ENCODE measurements at places on chromosomes 7 and 10.

DNA sequence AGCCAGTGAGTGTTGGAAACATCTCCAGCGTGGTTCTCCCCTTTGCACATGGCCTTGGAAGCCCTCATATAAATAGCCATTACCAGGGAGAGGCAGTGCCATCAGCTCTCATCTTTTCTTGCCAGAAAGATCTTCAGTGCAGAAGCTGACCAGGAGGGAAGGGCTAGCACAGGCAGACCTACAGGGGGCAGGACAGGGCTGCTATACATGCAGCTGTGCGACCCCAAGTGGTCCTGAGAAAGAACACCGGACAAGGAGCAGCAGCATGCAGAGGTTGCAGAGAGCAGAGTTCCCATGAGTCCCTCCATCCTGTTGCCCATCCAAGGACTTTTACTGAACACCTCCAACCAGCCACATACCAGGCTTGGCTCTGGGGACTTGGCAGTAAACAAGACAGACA, 17.1 kb downstream of the GRID1 start:
- DNase-seq: no peak

DNA sequence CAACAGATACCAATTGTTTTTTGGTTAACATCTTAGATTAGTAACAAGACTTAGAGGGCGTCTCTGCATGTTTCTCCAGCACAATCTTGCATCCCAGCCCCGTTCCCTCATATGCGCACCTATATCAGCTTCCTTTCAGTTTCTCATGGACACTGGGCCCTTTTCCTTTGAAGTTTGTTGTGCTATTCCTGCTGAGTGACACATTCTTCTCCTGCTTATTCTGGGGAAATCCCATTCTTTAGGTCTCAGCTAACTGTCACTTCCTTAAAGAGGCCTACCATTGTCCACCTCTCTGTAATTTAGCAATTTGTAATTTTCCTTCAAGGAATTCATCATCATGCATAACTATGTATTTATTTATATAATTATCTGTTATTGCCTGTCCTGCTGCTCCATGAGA, 110.3 kb upstream of the STEAP1B start:
- no peak for DNase-seq

DNA sequence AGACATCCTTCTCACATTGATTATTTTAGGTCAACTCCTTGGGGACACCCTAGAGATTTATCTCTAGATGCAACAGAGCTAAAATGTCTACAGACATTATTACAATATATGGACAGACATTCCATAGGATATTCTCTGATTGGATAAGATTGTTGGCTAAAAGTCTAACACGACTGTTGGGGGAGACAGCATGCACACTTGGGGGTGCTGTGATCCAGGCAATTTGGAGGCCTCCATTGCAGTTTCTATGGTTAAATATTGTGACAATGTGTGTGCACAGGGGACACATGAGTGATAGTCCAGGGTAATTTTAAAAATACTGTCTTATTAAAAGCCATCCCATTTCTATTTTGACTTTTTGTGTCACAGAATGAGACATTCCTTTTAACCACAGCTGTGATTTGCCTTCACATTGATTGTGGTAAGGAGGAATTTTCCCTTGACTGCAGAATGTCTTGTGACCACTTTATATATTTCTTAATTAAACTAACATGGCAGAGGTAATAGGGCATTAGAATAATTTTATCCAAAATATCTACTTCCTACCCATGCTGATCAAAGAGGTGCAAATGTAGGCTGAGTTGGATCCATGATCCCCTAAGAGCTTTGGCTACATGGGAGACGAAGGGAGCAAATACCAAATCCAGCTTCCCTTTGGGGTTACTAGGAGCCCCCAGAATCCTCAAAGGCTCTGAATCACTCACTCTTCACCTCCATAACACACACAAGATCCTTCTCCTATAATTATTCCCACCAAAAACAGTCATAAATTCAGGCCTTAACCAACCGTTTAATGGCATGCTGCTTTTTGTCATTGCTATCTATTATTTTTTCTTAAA, 7.3 kb downstream of the TFPI2 start:
- no peak for DNase-seq

- no peak for DNase-seq
Measured at GRCh38 chr10:51397695-51398094, 301.7 kb downstream of the CSTF2T start.

- no peak for DNase-seq
Measured at GRCh38 chr7:93036149-93036640, 81.6 kb downstream of the SAMD9 start.

GRCh38 chr10:52143338-52143737, 170.7 kb upstream of the DKK1 start:
- no peak for DNase-seq

DNA sequence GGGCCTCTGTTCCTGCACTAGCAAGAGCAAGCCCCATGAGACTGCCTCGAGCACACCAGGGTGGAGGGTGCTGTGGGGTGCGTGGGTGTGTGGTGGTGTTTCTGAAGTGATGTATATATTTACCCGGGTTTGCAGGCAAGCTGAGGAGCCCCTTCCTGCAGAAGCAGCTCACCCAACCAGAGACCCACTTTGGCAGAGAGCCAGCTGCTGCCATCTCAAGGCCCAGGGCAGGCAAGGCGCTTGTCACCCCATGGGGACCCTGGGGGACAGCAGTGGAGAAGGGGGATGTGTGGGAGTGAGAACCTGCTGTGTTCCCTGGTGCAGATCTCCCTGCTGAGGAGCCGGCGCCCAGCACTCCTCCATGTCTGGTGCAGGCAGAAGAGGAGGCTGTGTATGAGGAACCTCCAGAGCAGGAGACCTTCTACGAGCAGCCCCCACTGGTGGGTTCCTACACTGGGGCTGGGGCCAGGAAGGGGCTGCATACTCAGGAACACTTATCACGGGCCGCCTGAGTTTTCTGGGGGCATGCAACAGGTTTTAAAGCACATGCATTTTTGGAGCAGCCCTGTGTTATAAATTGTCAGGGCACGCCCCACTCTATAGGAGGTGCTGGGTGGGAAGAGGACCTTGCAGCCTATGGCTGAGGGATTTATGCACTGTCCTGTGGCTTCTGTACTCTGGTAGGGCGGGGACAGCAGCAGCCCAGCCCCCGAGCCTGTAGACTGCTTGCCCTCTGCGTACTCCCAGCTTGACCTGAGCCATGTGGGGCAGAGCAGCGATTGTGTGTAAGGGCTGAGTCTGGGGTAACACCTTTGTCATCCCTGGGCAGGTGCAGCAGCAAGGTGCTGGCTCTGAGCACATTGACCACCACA, 5.9 kb downstream of the PGAM2 start:
- peak; percentile 88 for DNase-seq

- peak; percentile 47 for DNase-seq
Measured at GRCh38 chr10:5566614-5567013, 41.9 kb downstream of the CALML3 start.

DNA sequence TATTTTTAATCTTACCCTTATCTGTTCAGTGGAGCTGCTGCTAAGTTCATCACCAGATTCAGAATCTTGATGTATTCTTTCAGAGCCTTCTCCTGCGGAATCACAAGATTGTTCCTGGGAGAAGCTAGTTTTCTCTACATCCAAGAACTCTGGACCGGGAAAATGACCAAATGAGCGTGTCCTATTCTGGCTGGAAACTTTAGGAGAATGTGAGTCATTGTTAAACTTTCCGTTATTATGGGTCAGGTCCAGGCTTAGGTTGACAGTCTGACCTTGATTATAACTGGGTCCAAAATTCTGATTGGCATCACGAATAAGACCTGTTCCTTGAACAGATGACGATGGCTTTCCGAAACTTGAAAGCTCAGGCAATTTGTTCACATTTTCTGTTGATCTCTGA, 20.5 kb downstream of the ARHGAP12 start:
- no peak for DNase-seq

DNA sequence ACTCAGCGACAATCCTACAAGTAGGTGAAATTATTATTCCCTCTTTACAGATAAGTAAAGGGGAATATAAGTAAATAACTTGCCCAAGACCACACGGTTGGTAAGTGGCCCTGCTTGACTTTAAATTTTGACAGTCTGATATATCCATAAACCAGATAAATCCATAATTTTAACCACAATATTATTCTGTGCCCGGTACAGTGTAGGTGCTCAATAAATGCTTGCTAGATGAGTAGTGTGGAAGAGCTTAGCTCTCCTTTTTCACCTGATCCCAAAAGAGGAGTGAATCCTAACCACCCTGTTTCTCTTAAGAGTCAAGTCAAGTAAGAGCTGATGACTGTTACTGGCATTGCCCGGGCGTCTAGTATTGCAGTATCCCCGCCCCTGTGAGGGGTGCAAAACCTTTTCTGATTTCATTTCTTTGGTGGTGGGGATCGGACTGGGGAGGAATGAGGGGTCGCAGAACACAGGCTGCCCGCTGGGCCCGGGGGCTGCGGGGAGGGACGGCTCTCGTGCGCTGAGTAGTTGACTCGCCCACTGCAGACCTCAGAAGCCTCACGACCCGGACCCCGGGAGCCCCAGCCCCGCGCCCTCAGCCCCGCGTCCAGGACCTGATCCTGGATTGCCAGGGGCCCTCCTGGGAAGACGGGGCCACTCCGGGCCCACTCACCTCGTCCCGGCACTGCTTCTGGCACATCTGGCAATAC, 490 bp downstream of the KIN start:
- no peak for DNase-seq

DNA sequence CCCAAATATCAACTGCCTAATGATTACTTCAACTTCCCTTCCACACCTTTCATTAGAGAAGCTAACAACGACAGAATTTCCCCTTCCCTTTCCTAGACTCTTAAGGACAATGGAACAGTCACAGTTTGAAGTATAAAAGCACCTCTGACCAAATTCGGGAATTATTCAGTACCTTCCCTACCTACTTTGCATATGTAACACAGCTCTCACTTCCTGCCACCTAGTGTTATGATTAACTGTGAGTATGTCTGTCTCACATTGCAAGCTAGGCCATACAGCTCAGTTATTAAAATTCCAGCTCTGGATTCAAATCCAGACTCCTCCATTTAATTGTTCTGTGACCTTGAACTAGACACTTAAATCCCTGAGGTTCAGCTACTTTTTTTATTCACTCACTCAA, 44.8 kb upstream of the HPSE2 start:
- DNase-seq: no peak

GRCh38 chr7:98745722-98746318, 124.0 kb downstream of the TMEM130 start:
- DNase-seq: no peak

DNA sequence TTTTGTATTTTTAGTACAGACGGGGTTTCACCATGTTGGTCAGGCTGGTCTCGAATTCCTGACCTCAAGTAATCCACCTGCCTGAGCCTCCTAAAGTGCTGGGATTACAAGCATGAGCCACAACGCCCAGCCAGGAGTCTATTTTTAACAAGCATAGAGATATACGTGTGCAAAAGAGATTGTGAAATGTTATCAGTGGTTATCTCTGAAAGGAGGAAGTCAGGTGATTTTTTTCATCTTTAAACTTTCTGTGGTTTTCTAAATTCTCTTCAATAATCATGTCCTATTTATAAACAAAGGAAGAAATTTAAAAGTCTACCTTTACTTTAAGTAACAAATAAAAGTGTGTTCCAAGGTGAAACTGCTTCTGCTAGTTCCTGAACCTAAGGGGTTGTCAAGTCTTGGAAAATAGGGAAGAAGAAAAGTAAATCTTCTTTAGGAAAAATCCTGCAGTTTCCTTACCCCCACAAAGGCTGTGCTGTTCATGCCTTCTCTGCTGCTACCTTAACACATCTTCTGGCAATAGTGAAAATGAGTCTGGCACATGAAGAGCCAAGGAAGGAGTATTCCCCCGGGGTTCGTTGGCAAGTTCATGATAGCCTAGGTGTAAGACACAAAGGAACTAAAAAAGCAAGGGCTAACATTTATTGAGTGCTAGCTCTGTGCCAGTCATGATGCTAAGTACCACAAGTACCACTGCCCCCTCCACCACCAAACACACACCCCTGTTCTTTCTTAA, 51.1 kb downstream of the CYP26A1 start:
- no peak for DNase-seq

GRCh38 chr10:49090696-49091380, 24.5 kb downstream of the VSTM4 start:
- peak; percentile 65 for DNase-seq

DNA sequence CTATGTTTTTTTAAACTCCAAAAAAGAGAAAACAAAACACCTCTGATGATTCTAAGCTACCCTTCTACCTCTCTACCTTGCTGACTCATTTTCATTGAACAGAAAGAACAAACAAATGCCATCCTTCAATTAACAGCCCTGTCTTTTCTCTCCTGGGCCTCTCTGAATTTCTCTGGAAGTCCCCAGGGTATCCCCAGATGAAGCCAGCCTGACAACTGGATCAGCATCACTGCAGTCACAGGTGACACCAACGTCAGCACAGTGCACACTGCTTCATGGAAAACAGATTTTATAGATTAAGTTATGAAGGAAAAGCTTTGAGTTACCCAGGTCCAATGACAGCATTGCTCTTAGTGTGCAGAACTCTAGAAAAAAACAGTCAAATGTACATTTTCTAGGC, 5.7 kb downstream of the HUS1 start:
- DNase-seq: no peak

- DNase-seq: no peak
Measured at GRCh38 chr10:104617831-104618230, 23.3 kb upstream of the SORCS3 start.

DNA sequence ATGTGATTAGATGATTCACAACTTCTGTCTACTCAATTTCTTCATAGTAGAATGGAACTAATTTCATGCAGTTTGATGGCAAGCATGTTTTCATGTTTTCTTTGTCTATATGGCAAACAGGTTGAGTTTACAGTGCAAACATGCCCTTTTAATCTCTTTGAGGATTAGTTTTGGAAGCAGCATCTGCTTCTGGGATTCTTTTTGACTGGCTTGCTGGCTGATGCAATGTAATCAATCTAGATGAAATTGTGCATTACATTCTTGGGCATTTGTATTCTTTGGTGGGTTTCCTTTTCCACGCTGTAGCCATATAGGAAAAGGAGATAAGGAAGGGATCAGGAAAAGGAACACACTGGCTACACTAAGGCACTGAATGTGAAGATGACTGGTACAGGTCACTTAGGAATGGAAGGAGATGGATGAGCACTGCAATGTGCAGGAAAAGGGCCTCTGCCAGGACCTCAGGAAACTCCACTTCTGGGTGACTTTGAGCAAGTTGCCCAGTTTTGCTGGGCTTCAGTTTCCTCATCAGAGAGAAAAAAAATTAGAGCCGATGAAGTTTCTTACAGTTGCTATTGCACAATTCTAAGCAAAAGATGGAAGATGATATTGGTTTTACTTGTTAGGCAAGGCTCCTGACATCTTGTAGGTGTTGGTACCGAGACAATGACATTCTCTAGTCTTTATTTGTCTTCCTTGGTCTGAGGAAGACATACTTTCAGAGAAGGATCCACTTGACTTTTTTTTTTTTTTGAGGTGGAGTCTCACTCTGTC, 269.1 kb downstream of the SUGCT start:
- DNase-seq: no peak

DNA sequence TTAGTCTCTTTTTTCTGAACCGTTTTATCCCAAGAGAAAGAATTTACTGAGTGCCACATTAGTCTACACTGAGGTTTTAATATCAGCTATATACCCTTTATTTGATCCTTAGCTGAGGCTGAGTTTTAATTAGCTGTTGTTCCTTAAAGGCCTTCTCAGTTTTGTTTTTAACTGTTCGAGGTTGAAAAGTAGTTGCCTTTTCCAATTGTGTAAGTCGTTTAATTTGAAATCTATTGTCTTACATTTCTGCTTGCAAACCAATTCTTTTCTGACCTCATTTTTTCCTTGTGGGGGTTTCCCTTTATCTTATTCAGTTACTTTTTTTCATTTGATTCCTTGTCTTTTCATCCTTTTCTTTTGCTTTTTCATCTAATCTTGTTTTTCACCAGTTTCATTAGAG, 30.8 kb downstream of the UMAD1 start:
- no peak for DNase-seq
